IgD-negative memory B cell (primary cell): ENCODE measurements at places on chromosomes 16 and 17. TPM values are rescaled to one million over a fixed set of nuclear protein-coding genes. Genes with fewer than 3 reads are reported as not detected.

The NOL3 gene
- not detected for polyA plus RNA-seq

The HEXIM1 gene
- polyA plus RNA-seq = 3.6 TPM

The CCDC200 gene
- 3.0 TPM for polyA plus RNA-seq

The PLLP gene
- polyA plus RNA-seq = 1.1 TPM

The ITGAX gene
- 6.2 TPM for polyA plus RNA-seq
